ENCODE measurements at places on chromosomes 4 and X.

GRCh38 chrX:38668771-38669170, 107.4 kb downstream of the TSPAN7 start:
- no peak for DNase-seq

DNA sequence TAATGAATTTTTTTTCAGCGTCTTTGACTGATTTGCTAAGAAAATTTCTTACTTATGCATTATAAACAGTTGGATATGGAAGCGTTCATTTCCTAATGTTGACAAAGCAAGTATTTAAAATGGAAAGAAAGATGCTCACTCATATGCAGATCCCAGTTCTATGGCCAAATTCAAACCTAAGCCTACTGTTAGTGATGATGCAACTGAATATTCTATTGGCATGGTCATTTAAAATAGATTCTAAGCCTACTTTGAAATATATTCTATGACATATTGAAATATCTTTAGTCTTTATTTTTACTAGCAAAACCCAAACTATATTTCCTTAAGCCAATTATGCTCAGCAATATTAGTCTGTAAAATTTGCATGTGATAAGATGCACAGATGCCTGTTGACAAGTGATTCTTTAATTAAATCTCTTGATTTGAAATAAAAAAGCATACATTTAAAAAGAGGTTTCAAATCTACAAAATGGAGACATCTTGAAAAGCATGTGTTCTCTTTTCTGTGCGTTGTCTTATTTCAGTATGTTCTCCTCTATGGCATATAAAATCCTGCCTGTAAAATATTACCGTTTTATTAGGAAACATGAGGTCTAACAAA, 96.6 kb upstream of the NAP1L5 start:
- DNase-seq, result no peak

GRCh38 chr4:6331018-6331417, 61.4 kb downstream of the WFS1 start:
- no peak for DNase-seq

DNA sequence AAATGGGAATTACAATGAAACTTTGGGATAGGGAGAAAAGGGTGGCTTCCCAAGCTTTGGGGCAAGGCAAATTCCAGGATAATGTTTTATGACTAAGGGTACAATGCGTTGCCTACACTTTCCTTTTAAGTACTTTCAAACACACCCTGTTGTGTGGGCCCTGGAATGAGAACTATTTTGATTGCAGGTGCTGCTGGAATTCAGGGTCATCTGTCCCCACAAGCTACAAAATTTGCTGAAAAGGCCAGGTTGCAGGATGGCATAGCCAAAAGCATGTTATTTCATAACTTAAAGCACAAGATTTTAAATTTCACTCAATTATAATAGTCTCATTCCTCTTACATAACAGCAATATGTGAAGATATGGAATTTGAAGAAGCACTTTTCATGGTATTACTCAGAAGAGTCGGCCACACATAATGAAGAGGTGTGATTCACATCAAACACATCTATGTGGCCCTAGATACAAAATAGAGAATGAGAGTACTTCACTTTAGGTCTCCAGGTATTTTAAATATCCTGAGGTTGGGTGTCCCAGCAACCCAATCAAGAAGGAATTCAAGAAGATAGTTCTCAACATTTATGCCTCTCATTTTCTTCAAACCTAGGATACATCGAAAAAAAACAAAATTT, 89.3 kb downstream of the APBB2 start:
- DNase-seq, result no peak

- DNase-seq, result no peak
Measured at GRCh38 chr4:43425206-43425605, 532.7 kb downstream of the GRXCR1 start.

DNA sequence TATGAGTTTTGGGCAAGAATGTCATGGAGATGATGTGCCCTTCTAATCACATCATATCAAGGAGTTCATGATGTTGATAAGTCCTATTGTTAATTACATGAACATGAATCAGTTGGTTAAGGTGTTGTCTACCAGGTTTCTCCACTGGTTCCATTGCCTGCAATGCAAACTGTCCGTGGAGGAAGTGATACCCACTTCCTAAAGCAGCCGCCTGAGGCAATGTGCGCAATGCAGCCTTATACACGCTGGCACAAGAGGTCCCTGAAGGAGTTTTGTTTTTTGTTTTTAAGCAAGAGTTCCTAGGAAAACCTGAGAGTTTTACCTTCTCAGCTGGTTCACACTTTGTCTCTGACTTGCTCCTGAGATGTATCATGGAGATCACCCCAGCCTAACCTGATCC, 5.9 kb upstream of the GPKOW start:
- DNase-seq, result no peak

Data from right hindlimb (tissue), 1 donor.